ENCODE measurements at places on chromosomes 7 and 10.
A peak's percentile ranks its signal among the peaks of the same experiment; 100 is the strongest.

DNA sequence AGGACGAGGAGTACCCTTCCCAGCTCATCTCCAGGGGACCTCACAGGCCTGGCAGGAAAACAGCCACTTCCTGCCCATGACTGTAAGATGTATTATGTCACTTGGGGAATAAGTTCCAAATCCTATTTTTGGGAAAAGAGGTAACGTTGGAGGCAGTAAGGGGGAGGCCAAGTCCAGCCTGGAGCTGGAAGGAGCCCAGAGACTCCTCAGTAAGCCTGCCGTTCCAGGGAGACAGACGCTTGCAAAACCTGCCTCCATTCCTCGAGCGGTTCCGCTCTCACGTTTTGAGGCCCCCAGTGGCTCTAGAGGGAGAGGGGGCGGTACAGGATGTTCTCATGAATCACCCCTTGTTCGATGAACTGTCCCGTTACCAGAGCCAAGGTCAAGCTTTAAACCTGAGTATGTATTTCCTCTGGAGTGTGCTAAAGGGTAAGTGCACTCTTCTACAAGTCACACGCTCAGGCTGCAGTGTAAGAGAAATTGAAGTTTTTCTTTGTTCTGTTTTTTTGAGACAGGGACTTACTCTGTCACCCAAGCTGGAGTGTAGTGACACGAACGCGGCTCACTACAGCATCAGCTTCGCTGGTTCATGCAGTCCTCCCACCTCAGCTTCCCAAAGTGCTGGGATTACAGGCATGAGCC lies 45.5 kb upstream of the CYTH3 start:
- DNase-seq = peak; percentile 88

DNA sequence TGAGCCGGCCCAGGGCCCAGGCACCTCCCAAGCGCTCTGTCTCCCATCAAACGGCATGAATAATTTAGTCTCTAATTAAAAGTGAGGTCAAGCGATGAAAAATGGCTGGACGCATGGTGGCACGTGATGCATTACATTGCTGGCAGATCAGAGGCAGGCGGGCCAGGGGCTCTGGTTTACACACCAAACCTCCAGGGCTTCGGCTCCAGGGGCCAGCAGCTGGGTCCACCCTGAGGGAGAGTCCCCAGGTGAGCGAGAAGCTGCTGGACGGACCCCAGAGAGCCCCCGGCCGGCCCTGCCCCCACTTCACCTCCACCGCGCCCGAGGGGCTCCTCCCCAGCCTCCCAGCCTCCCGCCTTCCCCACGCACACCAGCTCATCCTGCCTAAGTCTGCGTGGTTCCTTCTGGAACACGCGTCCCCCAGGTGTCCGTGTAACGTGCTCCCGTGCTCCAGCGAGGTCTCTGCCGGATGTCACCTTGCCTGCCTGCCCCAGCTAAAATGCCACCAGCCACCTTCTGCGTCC lies 23.2 kb downstream of the UNCX start:
- no peak for DNase-seq

- no peak for DNase-seq
Observed at GRCh38 chr7:94170836-94171235, 166.7 kb upstream of the BET1 start.

- DNase-seq = no peak
Observed at GRCh38 chr7:116859323-116859722, 3.1 kb upstream of the CAPZA2 start.

DNA sequence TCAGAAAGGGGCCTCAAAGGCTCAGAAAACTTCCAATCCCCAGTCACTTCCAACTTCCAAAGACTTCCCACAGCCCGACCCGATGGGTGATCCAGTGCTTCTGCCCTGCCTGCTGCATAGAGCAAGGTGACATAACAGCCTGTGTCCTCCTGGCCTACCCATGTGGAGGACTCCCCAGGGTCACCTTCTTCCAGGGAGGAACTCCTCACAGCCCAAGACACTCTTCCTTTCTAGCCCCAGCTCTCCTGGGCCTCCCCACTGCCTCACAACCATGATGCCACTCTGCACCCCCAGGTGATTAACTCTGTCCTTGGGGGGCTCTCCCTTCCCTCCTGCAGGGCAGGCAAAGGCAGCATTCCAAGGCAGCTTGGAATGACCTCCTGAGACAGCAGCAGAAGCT lies 158.4 kb upstream of the PDE1C start:
- no peak for DNase-seq

DNA sequence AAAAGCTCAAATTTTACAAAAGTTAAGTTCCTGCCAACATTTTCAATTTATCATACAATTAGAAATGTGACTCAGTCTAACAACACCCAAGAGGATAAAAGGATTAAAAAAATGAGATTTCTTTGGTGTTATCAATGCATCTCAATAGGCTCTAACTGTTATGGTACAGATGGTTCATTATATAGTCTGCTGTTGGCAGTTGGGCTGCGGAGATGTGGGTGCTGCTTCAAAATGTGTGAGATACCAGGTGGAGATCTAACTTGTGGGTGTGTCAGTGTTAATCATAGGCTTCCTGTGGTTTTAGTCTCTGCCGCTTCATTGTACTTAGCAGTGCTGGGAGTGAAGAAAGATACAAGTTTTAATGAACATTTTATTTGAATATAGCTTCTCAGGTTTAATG lies 231.2 kb downstream of the EXOC4 start:
- DNase-seq = peak; percentile 65

GRCh38 chr7:128728598-128728997 lies 10.6 kb upstream of the CALU start:
- no peak for DNase-seq

GRCh38 chr7:30567081-30567480 lies 27.6 kb upstream of the GARS1 start:
- DNase-seq = no peak

GRCh38 chr7:5420067-5420880 lies 3.4 kb downstream of the TNRC18 start:
- no peak for DNase-seq

DNA sequence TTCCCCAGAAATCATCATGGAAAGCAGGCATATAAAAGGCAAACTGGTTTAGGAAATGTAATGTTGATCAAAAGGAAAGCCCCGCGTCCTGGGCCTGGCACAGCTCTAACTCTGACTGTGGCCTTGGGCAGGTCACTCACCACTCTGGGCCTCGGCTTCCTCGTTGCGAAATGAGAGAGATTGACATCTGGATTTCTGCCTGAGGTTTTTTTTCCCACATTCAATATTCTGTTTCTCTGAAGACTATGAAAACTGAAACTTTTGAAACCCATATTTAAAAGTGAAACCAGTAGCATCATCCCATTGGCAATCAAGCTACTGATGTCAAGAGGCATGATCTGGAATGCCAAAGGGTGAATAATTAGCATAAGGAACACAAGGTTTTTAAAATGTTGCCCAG lies 369.7 kb upstream of the NPVF start:
- no peak for DNase-seq

- no peak for DNase-seq
Observed at GRCh38 chr10:48614481-48615390, 9.9 kb upstream of the ARHGAP22 start.

GRCh38 chr10:123972481-123973401 lies 81.1 kb upstream of the CPXM2 start:
- DNase-seq = no peak

DNA sequence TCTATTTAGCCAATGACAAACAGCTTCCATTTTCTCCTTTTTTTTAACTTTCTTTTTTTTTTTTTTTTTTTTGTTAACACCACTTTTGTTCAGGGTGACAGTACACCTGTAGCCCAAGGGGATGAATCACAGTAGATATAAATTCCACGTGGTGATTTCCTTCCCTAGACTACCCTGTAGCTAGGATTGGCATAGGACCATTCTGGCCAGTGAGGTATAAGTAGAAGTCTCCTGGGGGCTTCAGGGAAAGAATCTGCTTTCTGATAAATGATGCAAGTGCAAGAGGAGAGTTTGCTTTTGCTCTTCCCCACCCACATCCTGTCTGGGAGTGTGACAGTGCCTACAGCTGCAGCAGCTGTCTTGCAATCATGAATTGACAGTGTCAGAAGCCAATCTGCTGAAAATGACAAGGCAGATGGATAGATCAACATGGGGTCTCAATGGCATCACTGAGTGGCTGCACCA lies 63.2 kb upstream of the TOMM7 start:
- DNase-seq = peak; percentile 24

DNA sequence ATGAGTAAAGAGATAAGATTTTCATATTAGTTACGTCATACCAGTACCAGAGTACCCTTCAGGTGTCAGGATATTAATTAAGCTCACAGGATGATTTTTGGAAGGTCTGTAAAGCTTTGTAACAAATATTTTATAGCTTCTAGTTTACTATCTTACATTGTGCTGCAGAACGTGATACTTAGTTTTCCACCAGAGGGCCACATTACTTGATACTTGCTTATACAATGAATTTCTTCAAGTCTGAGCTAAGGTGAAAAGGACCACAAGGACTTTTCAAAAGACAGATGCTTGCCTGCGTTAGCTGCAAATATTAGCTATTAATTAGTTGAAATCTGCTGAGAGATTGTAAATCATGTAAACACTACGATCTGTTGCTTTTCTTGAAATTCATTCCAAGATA lies 12.2 kb downstream of the FOXP2 start:
- peak; percentile 15 for DNase-seq

DNA sequence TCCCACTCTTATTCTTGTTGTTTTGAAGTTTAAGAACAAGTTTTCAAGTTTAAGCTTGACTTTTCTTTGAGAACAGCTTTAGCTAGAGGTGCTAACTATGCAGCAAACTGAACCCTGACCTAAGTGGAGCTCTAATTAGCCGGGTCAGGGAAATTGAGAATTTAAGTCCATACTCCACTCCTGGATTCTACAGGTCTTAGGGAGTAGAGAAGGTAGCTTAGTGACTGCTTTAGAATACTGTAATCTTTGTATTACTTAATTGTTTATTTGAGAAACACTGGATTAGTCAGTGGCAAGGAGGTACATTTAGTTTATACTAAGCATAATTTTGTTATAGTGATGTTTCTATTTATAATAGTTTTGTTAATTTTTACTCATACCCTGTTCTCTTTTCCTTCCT lies 74.6 kb upstream of the STRIP2 start:
- DNase-seq = no peak

GRCh38 chr7:139648941-139649425 lies 125.5 kb downstream of the CLEC2L start:
- DNase-seq = no peak

DNA sequence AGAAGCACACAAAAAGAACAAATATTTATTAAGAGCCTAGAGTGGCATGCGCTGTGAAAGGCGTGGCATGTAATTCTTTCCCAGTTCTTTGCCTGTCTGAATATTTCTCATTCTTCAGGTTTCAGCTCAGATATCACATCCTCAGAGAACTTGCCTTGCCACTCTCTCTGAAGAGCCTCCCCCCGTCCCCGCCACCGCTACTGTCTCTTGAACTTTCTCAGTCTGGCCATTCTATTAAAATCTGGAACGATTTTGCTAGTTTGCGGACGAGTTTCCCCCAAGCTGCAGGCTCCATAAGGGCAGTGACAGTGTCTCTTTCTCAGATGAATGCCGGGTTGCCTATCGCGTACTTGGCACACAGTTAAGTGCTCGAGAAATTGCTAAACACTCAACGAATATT lies 787 bp upstream of the PLEKHA1 start:
- DNase-seq = no peak

GRCh38 chr10:90175161-90175681 lies 473.8 kb downstream of the KIF20B start:
- no peak for DNase-seq

- no peak for DNase-seq
Observed at GRCh38 chr10:86172301-86172700, 194.3 kb downstream of the GRID1 start.

DNA sequence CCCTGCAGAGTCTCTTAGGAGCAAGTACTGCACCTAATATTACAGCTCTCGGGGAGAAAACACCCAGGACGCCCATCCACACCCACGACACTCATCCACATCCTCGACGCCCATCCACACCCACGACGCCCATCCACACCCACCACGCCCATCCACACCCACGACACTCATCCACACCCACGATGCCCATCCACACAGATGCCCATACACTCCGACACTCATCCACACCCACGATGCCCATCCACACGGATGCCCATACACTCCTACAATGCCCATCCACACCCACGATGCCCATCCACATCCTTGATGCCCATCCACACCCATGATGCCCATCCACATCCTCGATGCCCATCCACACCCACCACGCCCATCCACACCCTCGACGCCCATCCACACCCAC lies 503.1 kb downstream of the PTPRN2 start:
- DNase-seq = no peak

GRCh38 chr7:127885843-127886242 lies 145.4 kb downstream of the LRRC4 start:
- DNase-seq = peak; percentile 57

- no peak for DNase-seq
Observed at GRCh38 chr10:36269222-36269621, 627.1 kb upstream of the FZD8 start.

DNA sequence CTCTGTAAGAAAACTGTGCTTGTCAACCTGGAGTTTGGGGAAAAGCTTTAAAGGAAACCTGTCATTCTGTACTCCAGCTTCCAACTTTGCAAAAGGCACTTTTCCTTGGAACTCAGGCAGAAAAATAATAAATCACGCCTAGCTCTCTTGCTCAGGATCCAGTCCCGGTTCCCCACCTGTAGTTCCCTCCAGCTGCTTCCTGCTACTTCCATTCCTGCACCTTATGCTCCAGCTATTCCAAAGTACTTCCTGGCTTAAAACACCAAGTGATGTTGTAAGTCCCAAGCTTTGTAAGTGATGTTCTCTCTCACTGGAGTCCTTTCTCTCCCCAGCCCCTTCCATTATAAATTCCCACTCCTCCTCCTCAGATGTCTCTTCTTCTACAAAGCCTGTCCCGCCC lies 98.6 kb downstream of the GRM8 start:
- DNase-seq = no peak

- peak; percentile 64 for DNase-seq
Observed at GRCh38 chr10:46282842-46283574, 3.8 kb upstream of the ANTXRL start.

- no peak for DNase-seq
Observed at GRCh38 chr10:123391275-123392028, 237.2 kb downstream of the BUB3 start.

DNA sequence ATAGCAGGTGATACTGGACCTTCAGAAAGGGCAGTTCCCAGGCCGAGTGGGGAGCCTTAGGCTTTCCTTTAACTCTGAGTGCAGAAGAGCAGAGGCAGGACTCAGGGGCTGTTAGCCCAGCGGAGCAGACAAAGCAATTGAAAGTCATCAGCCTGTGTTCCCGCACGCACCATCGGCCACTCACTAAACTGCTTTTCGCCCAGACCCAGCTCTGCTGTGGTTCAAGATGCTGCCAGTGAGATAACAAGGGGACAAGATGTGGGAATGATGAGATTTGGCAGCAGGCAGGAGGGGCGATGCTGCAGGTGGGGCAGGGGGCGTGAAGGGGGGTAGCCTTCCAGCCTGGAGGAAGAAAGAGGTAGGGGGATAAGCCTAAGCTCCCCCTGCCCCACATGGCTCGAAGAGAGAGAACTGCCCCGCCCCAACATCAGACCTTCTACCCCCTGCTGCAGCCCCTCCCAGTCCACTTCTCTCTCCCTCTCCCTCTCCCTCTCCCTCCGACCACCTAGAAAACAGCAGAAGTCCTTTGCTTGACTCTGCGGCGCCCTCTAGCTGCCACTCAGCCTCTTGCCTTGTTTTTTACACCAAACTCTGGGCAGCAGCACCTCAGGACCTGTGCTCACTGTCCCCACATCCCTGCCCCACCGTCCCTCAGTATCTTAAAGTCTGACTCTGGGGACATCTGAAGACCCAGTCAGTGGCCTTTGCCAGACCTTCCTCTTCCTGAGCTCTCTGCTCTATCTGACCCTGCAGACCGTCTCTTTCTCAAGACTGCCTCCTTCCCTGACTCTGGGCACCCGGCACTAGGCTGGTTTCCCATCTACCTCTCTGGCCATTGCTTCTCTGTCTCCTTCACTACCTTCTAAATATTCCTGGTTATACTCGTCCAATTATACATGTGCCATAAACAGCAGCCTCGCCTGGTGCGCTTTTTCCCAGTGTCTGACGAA lies 110.5 kb downstream of the C10orf105 start:
- peak; percentile 65 for DNase-seq
